ENCODE measurements at places on chromosomes 6 and 20.
A peak's percentile ranks its signal among the peaks of the same experiment; 100 is the strongest.

GRCh38 chr6:135254471-135254870 is 73.4 kb downstream of the MYB start:
- DNase-seq, result no peak

GRCh38 chr6:140824595-140824994 is 1308.1 kb upstream of the GJE1 start:
- DNase-seq, result no peak

- DNase-seq, result no peak
Observed at GRCh38 chr20:1083431-1084080, 34.8 kb upstream of the PSMF1 start.

DNA sequence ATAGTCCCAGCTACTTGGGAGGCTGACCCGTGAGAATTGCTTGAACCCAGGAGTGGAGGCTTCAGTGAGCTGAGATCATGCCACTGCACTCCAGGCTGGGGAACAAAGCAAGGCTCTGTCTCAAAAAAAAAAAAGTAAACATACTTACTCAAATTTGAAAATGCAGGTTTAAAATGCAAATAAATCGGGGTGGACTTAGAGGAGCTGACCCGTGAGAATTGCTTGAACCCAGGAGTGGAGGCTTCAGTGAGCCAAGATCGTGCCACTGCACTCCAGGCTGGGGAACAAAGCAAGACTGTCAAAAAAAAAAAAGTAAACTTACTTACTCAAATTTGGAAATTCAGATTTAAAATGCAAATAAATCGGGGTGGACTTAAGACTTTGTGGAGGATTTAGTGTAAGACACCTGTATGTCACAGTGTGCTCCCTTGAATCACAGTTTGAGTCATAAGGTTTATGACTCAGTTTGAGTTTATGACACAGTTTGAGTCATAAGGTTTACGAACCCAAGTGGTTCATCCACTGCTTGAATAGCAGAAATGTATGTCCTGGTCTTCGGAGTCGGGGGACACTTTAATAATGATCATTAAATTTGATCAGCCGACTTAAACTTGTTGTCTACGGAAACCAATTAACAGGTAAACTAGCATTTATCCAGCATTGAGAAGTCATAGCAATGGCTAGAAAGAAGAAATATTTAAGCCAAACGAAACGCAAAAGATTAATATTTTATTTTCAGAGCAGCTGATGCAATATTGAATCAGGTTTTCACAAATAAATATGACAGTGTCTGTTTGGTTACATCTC is 6.8 kb upstream of the MRPS10 start:
- DNase-seq, result no peak

DNA sequence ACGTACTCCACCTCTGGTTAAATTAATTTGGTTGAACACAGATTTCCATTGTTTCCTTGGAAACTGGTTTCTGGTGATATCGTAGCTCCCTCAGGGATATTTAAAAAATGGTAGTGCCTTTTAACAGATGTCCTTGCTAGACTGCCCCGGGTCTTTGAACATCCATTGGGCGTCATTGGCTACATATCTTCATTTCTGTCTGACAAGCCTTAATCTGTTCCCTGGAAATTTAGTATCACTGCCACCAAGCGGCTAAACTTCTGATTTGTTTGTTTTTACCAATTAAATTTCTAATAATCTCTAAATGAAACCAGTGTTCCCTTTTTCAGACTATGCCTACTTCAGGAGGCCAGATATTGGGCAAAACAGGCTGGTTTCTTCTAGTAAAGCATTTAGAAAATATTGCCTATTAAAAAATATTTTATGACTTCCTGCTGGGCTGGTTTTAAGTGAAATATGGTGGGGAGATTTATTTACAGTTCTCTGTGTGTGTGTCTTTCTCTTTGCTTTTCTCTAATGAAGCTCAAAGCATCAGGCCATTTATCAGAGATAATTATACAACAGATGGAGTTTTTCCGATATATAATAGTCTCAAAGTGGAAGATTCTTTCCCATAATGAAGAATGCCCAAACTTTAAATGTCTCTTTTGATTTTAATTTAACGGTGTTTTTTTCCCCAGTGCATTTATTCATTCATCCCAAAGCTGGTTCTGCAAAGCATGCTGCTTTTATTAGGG is 249.5 kb downstream of the ZFAND3 start:
- no peak for DNase-seq

DNA sequence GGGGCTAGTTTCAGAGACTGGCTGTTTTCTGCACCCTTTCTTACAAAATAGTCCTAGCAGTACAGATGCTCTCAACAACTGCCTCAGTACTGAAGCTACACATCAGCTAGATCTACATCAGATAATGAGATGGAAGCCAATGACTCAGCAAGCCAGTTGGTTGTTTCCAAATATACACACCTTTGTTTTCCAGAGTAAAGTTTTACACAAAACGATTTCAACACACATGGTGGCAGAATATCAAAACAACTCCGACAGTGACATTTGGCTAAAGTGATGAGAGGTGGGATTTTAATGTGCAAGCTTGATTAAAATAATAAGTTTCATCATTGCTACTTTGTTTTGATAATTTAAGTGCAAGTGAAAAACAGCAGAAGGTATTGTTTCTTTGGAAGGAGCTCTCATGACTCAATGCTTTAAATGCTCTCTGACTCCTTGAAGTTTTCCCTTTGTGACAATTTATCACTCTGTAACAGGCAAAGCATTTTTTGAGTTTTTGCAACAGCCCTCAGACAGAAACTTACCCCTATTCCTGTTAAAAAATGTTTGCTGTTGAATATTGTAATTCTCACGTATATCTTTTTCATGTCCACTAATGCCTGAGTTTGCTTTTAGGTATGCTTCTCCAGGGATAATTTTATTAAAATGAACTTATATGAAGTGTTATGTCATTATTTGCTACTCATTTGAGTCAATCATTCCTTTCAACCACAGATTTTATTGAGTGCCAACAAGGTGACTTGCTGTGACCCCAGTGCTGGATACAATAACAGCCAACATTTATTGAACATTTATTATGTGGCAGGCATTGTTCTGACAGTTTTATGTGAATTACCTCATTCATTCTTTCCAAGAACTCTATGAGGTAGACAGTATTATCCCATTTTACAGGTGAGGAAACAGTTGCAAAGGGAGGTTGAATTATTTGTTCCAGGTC is 882.0 kb downstream of the TFAP2A start:
- no peak for DNase-seq

DNA sequence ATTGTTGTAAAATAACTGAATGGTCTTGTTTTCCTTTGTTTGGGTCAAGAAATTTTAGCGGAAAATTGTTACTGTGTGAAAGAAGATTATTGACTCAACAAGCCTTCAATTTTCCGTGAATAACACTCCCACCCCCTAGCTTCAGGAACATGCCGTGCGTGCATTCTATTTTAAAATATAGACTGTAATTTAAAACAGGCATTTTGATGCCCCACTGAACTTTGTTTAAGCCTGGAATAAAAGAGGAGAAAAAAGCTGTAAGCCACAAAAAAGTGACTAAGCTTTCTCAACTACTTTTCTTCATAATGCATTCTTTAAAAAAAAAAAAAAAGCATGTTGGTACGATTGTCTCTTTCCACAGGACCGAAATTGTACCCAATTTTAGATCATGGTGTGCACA is 166.0 kb downstream of the ARID1B start:
- no peak for DNase-seq

- DNase-seq, result no peak
Observed at GRCh38 chr20:17714597-17714996, 14.8 kb downstream of the BANF2 start.

- no peak for DNase-seq
Observed at GRCh38 chr20:51121901-51122412, 99.0 kb upstream of the KCNG1 start.

GRCh38 chr6:43953794-43954310 is 173.4 kb downstream of the MRPL14 start:
- DNase-seq, result no peak

DNA sequence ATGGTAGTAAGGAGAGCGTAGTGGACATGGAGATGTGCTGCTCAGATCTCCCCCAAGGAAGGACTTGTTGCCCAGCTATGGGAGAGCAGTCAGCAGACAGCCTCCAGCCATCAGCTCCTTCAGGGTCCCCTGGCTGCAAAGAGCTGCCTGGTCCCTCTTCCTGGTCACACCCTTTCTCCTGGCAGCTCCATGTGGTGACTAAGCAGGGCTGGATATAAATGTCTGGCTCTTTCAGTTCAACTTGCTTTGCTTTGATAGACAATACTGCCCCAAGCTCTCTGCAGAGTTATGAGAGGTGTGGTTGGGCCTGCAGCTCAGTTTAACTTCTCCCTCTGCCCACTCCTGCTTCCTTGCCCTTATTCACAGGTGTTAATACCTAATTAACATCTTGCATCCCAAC is 64.1 kb upstream of the DDR1 start:
- DNase-seq, result no peak

DNA sequence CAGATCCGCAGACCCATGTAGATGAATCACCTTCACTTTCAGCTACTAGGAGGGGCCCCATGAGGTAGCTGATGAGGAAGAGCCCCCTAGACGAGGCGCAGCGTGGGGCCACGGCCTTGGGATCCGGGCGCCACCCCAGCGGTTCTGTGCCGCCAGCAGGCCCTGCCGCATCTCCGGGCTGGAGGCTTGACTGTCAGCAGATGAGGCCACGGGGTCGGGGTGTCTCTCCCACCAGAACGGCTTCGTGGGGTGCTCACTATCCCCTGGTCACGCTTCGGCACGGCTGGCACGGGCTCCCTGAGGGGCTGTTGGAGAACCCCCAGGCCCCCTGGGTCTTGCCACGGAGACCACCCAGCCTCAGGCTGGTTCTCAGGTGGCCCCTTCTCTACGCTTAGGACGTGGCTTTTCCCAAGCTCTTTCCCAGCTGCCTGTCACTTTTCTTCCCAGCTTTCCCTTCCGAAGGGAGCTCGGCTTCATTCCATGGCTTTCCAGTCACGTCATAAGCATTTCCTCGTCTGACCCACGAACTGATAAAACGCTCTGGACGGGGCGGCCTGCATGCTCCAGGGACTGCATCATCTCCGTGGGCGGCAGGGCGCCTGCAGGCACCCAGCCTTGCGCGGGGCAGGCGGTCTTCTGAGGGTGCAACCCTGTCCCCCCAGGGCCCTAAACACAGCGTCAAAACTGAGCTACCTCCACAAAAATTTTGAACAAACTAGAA is 85.9 kb downstream of the THBS2 start:
- DNase-seq, result no peak

- DNase-seq, result no peak
Observed at GRCh38 chr6:43833223-43833995, 63.4 kb downstream of the VEGFA start.

- no peak for DNase-seq
Observed at GRCh38 chr6:38796006-38796405, 80.9 kb downstream of the DNAH8 start.

DNA sequence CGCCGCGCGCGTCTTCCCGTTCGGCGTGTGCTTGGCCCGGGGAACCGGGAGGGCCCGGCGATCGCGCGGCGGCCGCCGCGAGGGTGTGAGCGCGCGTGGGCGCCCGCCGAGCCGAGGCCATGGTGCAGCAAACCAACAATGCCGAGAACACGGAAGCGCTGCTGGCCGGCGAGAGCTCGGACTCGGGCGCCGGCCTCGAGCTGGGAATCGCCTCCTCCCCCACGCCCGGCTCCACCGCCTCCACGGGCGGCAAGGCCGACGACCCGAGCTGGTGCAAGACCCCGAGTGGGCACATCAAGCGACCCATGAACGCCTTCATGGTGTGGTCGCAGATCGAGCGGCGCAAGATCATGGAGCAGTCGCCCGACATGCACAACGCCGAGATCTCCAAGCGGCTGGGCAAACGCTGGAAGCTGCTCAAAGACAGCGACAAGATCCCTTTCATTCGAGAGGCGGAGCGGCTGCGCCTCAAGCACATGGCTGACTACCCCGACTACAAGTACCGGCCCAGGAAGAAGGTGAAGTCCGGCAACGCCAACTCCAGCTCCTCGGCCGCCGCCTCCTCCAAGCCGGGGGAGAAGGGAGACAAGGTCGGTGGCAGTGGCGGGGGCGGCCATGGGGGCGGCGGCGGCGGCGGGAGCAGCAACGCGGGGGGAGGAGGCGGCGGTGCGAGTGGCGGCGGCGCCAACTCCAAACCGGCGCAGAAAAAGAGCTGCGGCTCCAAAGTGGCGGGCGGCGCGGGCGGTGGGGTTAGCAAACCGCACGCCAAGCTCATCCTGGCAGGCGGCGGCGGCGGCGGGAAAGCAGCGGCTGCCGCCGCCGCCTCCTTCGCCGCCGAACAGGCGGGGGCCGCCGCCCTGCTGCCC is 1.1 kb downstream of the SOX4 start:
- peak; percentile 69 for DNase-seq

DNA sequence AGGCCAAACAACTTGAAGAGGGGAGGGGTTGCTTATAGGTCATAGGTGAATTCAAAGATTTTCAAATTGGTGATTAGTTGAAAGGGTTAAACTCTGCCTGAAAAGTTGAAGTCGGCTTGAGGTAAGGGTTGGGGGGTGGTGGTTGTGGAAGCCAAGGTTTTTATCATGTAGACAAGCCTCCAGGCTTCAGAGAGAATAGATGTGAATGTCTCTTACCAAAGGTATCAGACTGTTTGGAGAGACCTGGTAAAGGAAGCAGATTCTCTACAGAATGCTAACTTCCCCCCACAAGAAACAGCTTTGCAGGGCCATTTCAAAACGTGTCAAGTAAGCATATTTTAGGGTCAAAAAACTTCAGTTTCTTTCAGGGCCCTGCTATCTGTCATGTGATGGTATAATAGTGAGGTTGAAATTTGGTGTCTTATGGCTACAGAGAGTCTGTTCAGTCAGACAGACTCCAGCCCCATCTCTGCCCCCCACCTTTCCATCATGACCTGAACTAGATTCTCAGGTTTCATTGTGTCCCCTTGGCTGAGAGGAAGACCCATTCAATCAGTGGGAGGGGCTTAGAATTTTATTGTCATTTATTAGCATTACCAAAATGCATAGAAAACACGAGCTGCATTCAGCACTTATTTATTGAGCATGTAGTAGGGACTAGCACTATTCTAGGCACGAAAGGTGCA is 136.5 kb downstream of the MAP3K7 start:
- DNase-seq, result no peak

- DNase-seq, result no peak
Observed at GRCh38 chr6:128079021-128079420, 178.2 kb upstream of the THEMIS start.

DNA sequence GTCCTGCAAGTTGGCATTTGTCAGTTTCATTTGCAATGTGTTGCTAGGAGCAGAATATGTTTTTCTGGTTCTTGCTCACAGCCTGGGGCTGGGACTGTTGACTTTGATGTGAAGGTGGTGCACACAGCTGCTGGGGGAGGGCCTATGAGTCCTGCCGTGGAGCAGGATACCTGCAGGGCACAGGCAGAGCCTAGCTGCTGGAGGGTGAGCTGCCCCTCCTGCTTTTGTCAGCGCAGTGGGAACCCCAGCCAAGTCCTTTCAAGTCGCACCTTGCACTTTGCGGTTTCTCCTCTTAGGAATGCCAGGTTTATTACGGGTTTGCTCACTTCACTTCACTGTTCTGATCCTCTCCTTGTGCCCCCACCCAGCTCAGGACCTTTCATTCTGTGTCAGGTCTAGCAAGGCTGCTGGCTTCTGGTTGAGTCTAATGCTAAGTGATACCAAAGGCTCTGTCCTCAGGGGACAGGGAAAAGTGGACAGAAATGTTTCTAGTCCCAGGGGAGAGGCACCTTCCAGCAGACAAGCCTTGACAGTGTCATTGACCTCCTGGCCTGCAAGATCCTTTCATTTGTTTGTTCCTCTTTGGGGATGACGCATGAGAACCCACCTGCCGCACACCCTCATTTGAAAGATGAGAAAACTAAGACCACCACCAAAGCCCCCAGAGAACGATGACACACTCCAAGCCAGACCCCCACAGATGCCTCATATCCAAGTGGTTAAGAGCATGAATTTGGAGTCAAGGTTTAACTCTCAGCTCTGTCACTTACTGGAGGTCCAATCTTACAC is 2.7 kb upstream of the SPO11 start:
- no peak for DNase-seq

GRCh38 chr6:88702956-88703556 is 260.4 kb downstream of the RNGTT start:
- DNase-seq, result no peak

- no peak for DNase-seq
Observed at GRCh38 chr6:113653275-113653674, 203.9 kb upstream of the MARCKS start.
